Putamen (tissue), 1 donor: ENCODE measurements at places on chromosomes 6 and 20.

- DNase-seq: no peak
Measured at GRCh38 chr6:25132934-25133333, 146.2 kb upstream of the CARMIL1 start.

DNA sequence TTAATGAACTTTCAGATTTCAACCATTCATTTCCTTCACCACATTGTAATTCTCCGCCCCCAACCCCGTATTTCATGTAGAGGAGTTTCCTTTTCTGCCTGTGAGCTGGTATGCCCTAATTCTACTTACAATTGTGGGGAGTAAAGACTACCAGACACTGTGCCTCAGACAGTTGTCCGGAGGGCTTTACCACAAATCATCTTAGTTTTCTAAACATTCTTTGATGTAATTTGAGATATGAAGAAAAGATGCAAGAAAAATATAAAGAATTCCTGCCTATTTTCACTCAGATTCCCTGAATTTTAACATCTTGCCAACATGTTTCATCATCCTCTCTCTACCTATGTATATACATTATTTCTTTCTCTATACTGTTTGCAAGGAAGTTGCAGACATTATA, 28.3 kb upstream of the LOC128125822 start:
- DNase-seq: no peak

GRCh38 chr20:58389324-58389967, 417 bp downstream of the VAPB start:
- DNase-seq: no peak

DNA sequence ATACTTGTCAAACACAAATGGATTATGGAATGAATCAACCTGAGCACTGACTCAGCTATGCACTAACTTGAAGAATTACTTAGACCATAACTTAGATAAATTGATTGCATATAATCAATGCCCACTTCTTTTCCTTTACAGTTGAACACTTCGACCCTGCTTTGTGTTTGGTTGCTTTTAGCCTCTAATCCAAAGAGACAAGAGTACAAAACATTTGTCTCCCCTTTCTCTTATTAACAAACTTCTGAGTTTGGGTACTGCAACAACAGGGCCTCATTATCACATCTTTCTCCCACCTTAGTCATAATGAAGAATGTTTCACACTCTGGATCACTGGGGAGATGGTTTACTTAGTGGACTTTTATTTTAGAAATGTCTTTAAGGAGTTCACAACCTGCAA, 2.6 kb upstream of the TAAR6 start:
- DNase-seq: no peak

DNA sequence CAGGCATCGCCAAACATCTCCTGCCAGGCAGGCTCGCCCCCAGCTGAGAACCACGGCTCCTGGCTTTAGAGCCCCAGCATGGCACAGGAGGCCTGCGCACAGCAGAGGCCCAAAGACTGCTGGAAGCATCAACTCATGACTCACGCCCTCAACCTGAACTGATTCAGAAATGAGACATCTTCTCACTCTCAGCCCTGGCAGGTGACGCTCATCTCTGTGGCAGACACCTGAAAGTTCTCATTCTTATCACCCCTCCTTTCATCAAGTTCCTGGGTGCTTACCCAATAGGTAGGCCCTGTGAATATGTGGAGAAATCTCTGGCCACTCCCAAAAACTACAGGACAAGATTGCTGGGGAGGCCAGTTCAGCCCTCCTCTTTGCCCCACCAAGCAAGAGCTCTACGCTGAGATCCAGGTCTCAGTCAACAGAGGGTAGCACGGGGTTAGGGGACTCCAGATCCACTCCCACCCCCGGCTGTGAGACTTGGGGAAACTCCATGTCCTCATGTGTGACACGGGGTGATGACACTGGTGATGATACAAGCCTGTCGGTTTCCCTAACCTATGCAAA, 11.3 kb downstream of the NFATC2 start:
- no peak for DNase-seq
